ENCODE measurements at places on chromosomes 6 and 20. TPM values are rescaled to one million over a fixed set of nuclear protein-coding genes. Genes with fewer than 3 reads are reported as not detected.
A peak's percentile ranks its signal among the peaks of the same experiment; 100 is the strongest.

DNA sequence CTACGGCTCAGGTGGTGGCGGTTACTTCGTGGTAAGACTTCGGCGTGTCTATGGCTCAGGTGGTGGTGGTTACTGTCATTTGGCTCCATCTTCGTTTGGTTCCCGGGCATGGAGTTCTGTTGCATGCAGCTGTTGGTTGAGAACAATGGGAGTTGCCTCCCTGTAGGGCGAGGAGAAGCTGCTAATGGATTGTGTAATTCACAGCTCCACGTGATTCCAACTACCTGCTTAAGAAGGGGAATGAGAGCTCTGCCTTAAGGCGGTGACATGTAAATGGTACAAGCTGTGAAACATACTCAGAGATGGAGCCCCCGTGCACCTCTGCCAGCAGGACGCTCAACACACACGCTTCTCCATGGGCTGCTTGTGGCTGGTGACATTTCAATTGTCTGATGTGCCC lies 12.4 kb upstream of the DACT2 start:
- no peaks in the 10 kb centered on the region for H3K27me3 ChIP-seq
- no peak for DNase-seq
- H3K36me3 ChIP-seq: no peaks in the 10 kb centered on the region
- no peaks in the 10 kb centered on the region for H3K4me1 ChIP-seq
- no peak overlapping the region for H3K27ac ChIP-seq

- H3K36me3 ChIP-seq: no peaks in the 10 kb centered on the region
- no peak overlapping the region for H3K27ac ChIP-seq
- H3K4me1 ChIP-seq: peaks cover 11% of the 10 kb centered on the region
- DNase-seq: peak; percentile 52
- H3K4me3 ChIP-seq: no peak overlapping the region
Observed at GRCh38 chr6:106446287-106446885, 85.9 kb downstream of the CRYBG1 start.

- peak overlapping the region; percentile 87 for H3K4me3 ChIP-seq
- H3K36me3 ChIP-seq: peaks cover 4% of the 10 kb centered on the region
- H3K27me3 ChIP-seq: no peaks in the 10 kb centered on the region
- no peak overlapping the region for H3K27ac ChIP-seq
Observed at GRCh38 chr20:54209216-54209813, 1.4 kb downstream of the PFDN4 start.

GRCh38 chr6:89379281-89379680 lies 26.8 kb upstream of the UBE2J1 start:
- H3K27ac ChIP-seq: no peak overlapping the region
- peaks cover 5% of the 10 kb centered on the region for H3K4me1 ChIP-seq
- DNase-seq: no peak
- H3K27me3 ChIP-seq: peaks cover 5% of the 10 kb centered on the region
- H3K4me3 ChIP-seq: no peak overlapping the region

The PAK5 gene
- total RNA-seq: not detected

- no peak overlapping the region for H3K27ac ChIP-seq
- no peaks in the 10 kb centered on the region for H3K27me3 ChIP-seq
- DNase-seq: no peak
- no peak overlapping the region for H3K4me3 ChIP-seq
Observed at GRCh38 chr6:110990840-110991576, 9.2 kb downstream of the RPF2 start.

- no peaks in the 10 kb centered on the region for H3K36me3 ChIP-seq
- no peak overlapping the region for H3K4me3 ChIP-seq
- no peak for DNase-seq
- no peak overlapping the region for H3K27ac ChIP-seq
- H3K27me3 ChIP-seq: peaks cover 3% of the 10 kb centered on the region
Observed at GRCh38 chr20:50041246-50041873, 58.6 kb downstream of the SNAI1 start.

Measured in CD4-positive, CD25-positive, alpha-beta regulatory T cell (primary cell).